ENCODE measurements at places on chromosomes 13 and 19.

GRCh38 chr19:3375221-3376090 is 9.1 kb downstream of the NFIC start:
- DNase-seq = peak; percentile 83

- no peak for DNase-seq
Observed at GRCh38 chr19:50659318-50660087, 10.3 kb downstream of the C19orf81 start.

DNA sequence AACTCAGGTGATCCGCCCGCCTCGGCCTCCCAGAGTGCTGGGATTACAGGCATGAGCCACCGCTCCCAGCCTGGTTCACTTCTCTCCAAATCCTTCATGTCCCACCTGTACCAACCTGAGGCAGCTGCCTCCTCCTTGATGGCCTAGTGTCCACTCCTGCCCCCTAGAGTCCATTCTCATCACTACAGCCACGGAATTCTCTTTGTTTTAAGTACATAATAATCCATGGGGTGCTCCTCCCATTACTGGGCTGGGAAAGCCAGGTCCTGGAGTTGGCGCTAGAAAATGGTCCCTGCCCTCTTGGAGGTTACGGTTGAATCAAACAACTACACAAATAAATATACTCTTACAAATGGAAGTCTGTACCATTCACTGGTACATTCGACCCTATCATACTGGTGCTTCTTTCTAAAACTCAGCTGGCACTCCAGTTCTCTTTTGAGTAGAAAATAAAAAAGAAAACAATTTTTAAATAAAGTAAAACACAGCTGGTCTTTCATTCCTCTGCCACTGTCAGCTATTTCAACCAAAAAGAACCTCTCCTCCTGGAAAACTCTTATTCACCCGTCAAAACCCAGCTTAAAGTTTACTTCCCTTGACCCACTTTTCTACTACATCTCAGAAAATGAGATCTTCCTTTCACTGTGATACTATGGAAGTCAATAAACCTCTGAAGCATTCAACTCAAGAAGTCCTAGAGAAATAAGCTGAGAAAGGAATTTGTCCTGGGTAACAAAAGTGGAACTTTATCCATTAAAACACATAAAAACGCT is 22.4 kb upstream of the ARHGEF18 start:
- DNase-seq = peak; percentile 22

DNA sequence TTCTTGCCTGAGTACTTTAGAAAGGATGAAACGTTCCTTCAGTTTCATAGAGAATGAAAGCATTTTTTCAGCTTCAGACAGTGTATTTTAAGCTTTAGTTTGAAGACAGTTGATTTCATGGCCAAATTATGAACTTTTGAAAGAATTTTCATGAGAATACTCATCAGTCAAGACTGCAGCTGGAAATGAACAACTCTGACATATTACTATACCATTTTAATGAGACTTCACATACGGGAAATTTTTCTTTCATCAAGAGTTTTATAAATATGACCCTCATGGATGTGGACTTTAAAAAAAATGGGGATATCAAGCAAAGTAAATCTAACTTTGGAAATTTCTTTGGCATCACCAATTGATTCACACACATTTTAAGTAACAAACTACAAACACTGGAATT is 6.4 kb downstream of the LATS2 start:
- DNase-seq = no peak

- DNase-seq = no peak
Observed at GRCh38 chr19:40469011-40469410, 2.2 kb downstream of the SPTBN4 start.

GRCh38 chr19:58203814-58204475 is 21.1 kb downstream of the ZNF274 start:
- DNase-seq = no peak

Data from endothelial cell of umbilical vein (primary cell).